NCI-H1417 (cell line): ENCODE measurements at places on chromosomes 4 and X.

DNA sequence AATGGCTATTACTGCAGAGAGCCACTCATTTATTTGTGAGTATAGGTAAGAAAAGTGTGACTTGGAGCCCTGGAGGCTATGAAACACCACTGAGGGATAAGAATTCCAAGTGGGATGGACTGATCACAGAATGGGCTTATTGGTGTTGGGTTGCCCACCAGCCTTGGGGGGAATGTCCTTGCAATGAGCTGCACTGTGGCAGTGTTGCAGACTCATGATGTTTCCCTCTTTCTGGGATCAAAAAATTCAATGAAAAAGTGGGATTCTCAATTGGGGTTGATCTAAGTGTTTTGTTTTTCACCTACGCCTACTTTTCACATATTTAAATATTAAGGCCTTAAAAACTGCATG is 1024.5 kb upstream of the PCDH10 start:
- DNase-seq = no peak

DNA sequence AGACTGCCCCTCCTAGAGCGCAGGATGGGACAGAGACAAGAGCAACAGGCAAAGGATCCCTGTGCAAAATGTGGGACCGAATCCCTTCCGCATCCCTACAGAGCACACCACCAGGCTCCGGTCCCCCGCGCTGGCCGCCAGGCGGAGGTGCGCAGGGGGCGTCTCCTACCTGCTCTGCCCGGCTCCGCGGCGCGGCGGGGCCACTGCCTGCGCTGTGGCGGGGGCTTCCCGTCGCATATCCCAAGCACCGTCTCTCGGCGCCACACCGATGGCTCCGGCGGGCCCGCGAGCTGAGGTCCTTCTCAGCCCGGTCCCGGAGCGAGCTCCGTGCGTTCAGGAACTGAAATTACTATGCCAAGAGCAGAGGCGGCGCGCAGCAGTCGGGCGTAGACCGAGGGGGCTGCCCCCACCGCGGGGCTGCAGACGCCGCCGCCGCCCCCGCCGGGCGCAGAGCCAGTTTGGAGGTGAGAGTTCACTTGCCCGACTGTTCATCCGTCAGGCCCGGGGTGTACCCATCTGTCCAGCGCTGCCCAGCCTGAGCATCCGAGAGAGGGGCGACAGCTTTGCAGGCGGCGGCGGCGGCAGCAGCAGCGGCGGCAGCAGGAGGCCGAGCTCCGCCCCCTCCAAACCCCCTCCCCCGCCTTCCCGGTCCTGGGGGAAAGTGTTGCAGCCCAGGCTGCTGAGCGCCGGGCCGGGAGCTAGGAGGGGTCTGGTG is at the start of gene GPRIN3:
TSS of gene GPRIN3 (minus strand) at position 355 of the 715 bp plus-strand sequence. CDS start 57,690 bp downstream, outside the sequence.
- peak; percentile 37 for DNase-seq

GRCh38 chr4:156374069-156374468 is 420.4 kb upstream of the CTSO start:
- DNase-seq = no peak

GRCh38 chr4:24252121-24252520 is 332.2 kb downstream of the DHX15 start:
- DNase-seq = no peak

DNA sequence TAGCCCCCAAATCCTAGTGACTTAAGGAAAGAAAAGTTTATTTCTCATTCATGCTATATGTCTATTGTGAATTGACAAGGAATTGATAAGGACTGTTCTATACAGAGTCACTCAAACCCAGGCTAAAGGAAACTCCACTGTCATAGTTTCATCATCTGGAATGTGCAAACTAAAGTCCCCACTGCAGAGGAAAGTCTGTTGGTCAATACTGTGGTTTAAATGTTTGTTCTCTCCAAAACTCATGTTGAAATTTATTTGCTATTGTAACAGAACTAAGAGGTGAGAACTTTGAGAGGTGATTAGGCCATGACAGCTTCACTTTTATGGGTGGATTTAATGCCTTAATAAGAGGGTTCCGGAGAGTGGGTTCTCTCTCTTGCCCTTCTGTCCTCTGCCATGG is 149.6 kb downstream of the COX18 start:
- no peak for DNase-seq

DNA sequence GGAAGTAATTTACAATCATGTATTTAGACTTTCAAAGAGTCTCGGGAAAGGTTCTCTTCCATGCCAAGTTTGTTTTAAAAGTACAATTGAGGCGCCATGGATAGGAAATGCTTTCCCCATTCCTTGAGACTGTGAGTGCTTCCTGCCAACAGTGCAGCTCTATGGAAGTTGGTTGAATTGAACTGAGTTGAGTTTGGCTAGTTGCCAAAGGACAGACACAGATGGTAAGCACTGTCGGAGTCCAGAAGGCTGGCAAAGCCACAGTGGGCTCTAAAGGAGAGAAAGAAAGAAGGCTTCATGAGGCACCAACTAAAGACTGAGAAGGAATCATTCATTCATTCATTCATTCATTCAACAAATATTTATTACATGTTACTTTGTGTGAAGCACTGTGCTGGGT is 4.3 kb upstream of the KCNE5 start:
- DNase-seq = no peak

GRCh38 chrX:134883137-134883700 is 107.6 kb upstream of the SMIM10 start:
- DNase-seq = no peak

- no peak for DNase-seq
Observed at GRCh38 chr4:65893271-65893670, 223.0 kb upstream of the EPHA5 start.

DNA sequence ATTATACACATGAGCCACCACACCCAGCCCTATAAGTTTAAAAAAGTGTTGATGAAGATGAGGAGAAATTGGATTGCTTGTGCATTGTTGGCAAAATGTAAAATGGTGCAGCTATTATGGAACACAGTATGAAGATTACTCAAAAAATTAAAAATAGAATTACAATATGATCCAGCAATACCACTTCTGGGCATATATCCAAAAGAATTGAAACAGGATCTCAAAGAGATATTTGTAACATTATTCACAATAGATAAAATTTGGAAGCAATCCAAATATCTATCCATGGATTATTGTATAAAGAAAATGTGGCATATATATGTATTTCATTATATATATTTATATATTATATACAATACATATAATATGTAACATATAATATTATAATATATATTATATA is 515.6 kb upstream of the GNPDA2 start:
- DNase-seq = no peak

DNA sequence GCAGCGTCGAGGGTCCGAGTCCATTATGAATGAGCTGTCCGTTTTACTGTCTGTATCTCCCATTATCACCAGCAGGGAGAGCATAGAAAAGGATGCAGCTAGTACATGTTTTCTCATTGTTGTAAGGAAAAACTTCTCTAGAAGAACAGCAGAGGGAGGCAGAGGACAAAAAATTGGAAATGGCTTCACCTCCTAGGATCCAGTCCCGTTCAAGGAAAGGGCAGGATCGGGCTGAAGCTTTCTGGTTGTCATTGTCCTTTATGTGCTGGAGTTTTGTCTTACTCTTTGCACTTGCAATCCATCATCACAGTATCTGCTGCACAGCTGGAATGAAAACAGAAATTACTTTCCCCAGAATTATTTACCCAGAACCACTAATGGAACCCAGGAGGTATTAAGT is 14.7 kb downstream of the NDP start:
- DNase-seq = peak; percentile 2

DNA sequence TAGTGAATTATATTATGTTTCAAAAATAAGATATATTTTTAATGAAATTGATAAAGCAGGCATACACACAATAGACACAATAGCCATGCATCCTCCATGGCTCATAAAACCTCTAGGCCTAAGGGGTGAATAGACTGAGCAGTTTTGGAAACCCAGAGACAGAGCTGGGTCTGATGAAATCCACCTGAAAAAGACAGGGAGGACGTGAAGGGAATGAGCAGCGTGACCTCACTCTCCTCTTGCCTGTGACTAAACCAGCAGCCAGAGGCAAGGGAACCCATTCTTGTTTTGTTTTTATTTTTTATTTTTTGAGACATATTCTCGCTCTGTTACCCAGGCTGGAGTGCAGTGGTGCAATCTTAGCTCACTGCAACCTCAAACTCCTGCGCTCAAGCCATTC is 424.4 kb upstream of the FAM241A start:
- no peak for DNase-seq

- DNase-seq = no peak
Observed at GRCh38 chr4:106034751-106035150, 139.5 kb downstream of the NPNT start.

DNA sequence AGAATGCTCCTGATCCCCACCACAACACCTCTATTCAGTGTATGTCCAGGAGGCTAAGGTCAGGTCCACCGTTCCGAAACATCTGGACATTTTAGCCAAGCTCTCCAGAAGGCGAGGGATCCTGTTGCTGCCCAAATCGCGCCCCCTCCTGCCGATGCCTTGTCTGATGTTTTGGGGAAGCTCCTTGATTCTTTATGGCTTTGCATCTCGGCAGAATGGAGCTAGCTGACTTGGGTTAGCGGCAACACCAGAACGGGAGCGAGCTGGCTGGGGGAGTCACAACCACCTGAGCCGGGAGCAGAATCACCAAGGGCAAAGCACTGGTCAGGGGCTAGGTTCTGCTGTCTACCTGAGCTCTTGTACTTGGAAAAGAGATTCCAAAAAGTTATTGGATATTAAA is 6.6 kb upstream of the POU3F4 start:
- no peak for DNase-seq

DNA sequence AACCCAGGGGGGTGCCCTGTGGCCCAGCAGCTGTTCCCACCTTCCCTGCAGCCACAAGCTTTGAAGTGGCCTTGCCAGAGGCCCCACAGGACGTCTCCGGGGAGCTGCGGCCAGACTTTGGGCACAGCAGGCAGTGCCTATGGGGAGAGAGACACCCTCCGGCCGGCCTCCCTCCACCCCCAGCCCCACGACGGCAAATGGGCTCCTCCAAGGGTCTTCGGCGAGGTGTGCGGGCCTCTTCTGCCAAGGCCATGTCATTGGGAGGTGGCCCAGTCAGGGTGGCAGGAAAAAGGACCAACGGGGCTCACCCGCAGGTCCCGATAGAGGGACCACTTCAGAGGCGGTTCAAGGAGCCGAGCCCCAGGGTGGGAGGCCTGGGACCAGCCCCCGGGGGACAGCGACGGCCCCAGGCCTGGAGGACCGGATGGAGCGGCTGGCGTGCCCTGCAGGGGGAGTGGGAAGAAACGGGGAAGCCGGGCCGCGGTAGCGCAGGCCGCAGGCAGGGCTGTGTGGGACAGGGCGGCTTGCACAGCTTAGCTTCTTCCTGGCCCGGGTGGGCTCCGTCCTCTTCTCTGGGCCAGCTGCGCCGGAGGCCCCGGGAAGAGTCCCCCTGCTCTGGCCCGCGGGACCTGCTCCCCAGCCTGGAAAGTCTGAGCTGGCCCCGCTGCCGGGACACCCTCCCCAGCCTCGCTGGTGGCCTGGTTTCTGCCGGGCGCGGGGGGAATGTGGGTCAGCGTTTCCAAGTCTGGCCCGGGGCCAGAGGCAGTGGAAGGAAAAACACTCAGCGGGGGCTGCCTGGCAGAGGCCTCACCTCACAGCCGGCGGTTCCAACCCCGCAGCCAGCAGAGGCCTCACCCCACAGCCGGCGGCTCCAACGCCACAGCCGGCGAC is 21.9 kb upstream of the SPON2 start:
- no peak for DNase-seq

GRCh38 chr4:132065940-132066495 is 1083.1 kb upstream of the PCDH10 start:
- DNase-seq = no peak

- DNase-seq = no peak
Observed at GRCh38 chr4:186606591-186606992, 51.2 kb upstream of the MTNR1A start.

GRCh38 chr4:159232465-159233106 is 129.7 kb downstream of the RAPGEF2 start:
- DNase-seq = no peak

DNA sequence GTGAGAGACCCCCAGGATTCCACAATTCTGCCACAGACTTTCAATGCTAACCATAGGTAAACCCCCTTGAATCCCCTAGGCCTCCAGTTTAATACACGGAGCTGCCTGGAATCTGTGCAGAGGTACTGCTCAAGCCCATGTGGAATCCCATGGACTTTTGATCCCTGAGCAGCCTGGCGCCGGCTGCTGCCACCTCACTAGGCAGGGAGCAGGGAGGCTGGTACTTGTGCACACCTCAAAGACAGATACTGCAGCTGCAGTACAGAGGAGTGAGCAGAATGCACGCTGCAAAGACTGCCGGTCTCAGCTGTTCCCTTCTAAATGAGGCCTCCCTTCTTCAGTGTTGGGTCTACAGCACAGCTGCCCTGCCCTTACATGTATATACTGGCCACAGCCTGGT is 79.4 kb downstream of the RPS6KA6 start:
- DNase-seq = no peak

DNA sequence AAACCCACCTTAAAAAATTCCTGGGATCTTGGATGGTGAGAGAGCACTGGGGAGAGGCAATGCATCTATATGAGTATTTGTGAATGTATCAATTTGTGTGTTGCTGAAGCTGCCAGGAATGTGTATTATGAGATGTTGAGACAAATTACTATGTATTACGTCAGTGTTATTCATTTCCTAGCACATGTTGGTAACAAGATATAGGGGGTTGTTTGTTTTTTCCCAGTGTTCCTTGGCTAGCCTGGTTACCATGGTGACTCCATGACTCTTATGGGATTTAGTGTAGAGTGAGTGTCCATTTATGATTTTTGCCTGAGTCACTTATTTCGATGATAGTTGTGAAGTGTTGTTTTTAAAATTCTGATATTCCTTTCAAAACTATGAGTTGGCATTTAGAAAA is 65.6 kb downstream of the RAB40A start:
- DNase-seq = peak; percentile 38

- DNase-seq = no peak
Observed at GRCh38 chr4:52259978-52260377, 208.9 kb downstream of the SPATA18 start.

DNA sequence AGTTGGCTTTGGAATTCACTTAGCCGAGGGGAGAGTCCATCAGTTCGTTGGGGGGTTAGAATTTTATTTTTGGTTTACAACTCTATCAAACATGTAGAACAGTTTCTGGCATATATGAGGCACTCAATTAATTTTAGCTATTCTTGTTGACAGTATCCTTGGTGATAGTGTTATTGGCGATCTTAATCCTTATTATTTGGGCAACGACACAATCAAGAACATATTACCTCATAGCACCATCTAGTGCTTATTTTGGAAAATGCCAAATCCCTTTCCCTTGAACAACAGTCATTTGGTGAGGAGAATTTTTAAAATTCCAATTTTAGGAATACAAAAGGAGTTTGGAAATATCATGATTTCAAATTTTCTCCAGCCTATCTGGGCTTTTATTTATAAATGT is 17.9 kb upstream of the PGRMC1 start:
- peak; percentile 3 for DNase-seq

DNA sequence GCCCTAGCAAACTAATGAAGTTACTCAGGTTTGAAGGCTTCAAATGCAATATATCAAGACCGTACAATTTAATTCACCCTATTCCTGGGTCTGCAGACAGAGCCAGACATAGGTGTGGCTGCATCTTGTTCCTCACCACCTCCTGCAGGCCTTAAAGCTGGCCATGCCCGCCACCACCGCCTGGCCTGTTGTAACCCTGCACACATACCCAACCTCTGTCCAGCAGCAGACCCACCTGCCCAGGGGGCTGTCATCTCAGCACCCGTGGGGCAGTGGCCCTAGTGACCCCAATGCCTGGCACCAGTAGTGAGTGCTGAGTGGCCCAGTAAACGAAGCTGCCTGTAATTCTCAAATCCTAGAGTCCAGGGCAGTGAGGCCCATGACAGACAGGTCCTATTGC is 40.7 kb downstream of the ZBTB49 start:
- DNase-seq = no peak

GRCh38 chr4:142648378-142648777 is 197.7 kb downstream of the INPP4B start:
- DNase-seq = no peak
